ENCODE measurements at places on chromosomes 12 and 14.

GRCh38 chr14:64885559-64885958 lies 5.9 kb upstream of the SPTB start:
- DNase-seq: no peak

DNA sequence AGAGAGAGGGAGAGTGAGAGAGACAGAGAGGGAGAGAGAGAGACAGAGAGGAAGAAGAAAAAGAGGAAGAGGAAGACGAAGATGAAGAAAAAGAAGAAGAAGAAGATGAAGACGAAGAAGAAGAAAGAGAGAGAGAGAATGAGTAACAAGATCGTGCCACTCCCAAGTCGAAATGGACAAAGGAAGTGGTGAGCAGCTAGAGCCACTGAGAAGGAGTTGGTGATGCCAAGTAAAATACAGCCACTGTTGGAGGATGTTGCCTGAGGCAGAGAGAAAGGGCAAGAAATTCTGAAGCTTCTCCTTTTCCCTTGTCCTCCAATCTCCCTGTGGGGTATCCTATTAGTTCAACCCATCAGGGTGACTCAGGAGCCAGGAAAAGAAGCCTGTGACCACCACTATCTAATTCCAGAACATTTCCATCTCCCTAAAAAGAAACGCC lies 12.5 kb upstream of the ANAPC5 start:
- DNase-seq: no peak

- no peak for DNase-seq
Measured at GRCh38 chr12:100401660-100402059, 44.8 kb downstream of the SLC17A8 start.

- no peak for DNase-seq
Measured at GRCh38 chr12:120381752-120382419, 12.9 kb upstream of the MSI1 start.

DNA sequence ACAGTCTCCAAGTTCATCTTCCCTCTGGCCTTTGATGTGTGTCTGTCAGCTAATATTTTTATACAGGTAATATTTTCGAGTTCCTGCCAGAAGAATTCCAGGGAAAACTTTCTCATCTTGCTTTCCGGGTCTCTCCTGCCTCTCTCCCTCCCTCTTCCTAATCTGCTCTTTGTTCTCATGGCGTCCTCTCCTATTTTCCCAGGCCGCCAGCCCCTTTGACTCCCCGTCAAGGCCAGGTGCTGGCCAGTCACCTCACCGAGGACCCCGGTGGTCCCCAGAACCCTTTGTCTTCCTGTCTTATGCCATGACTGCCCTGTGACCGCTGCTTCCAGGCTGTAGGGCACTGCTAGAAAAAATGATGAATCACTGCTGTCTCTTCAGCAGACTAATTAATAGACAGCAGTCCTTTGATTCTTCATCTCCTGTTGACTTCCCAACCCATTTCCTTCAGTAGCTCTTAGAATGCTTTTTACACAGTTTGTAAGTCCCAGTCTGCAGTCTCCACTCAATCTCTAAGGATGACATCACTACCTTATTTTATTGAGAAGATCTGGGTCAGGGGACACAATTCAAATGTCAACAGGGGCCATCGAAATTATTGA lies 40.7 kb downstream of the PPFIBP1 start:
- DNase-seq: no peak

- DNase-seq: no peak
Measured at GRCh38 chr14:84442521-84442920, 1087.4 kb upstream of the FLRT2 start.

DNA sequence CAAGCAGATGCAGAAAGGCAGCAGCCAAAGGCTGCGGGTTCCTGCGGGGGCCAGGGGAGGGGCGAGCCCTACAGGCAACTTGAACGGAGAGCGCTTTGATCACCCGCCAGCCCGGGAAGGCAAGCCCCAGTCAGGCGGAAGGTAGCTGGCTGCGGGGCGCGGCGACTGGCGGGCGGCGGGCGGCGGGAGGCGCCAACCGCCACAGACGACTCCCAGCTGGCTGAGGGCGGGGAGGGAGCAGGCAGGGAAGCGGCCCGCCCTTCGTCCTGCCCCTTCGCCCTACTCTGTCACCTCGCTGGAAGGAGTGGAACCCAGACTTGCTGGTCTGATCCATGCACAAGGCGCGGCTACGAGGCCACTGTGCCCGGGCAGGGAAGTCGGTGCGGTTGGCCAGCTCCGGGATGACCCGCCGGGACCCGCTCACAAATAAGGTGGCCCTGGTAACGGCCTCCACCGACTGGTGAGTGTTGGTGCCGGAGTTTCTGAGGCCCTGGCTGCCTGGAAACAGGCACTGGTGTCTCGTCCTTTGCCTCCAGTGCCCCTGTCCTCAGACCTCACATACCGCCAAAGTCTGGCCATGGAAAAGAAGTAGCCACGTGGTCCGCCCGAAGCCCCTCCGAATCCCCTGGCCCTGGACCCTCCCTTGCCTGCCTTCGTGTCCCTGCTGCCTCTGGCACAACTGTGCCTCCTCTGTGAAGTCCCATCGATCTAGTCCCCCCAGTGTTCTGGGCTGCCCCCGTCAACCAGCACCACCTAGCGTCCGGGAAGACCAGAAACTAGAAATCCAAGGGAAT lies 15.4 kb upstream of the CARMIL3 start:
- peak; percentile 91 for DNase-seq

GRCh38 chr12:123671876-123672275 lies 963 bp downstream of the TCTN2 start:
- no peak for DNase-seq

DNA sequence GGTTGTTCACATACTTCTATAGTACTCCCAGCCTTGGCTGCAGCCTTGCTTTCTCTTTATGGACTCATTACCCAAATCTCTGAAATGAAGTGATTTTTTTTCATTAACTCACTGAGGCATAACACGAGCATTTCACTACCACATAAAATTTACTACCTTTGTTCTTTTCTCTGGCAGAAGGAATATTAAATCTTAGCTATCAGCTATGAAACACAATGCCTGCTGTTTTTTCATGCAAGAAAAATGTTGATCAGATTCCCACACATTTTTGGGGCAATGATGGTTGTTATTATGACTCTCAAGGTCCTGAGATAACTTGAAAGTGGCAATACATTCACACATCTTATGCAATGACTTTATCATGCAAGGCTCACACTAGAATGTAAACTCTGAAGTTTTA lies 225.3 kb upstream of the ATP2B1 start:
- no peak for DNase-seq

- no peak for DNase-seq
Measured at GRCh38 chr12:122811777-122812176, 23.5 kb upstream of the HIP1R start.

GRCh38 chr14:20215196-20215595 lies 8.3 kb upstream of the OR11H6 start:
- DNase-seq: no peak
